ENCODE measurements at places on chromosomes 2 and 18.
A peak's percentile ranks its signal among the peaks of the same experiment; 100 is the strongest.

- DNase-seq, result no peak
Observed at GRCh38 chr2:215567504-215567903, 131.6 kb upstream of the FN1 start.

- DNase-seq, result peak; percentile 18
Observed at GRCh38 chr18:58290116-58290695, 246.2 kb downstream of the NEDD4L start.

- no peak for DNase-seq
Observed at GRCh38 chr2:105329561-105330495, at the start of gene TGFBRAP1. Gene TGFBRAP1 (minus strand): TSS chr2:105329735. CDS start chr2:105308301, 21,434 bp downstream.

DNA sequence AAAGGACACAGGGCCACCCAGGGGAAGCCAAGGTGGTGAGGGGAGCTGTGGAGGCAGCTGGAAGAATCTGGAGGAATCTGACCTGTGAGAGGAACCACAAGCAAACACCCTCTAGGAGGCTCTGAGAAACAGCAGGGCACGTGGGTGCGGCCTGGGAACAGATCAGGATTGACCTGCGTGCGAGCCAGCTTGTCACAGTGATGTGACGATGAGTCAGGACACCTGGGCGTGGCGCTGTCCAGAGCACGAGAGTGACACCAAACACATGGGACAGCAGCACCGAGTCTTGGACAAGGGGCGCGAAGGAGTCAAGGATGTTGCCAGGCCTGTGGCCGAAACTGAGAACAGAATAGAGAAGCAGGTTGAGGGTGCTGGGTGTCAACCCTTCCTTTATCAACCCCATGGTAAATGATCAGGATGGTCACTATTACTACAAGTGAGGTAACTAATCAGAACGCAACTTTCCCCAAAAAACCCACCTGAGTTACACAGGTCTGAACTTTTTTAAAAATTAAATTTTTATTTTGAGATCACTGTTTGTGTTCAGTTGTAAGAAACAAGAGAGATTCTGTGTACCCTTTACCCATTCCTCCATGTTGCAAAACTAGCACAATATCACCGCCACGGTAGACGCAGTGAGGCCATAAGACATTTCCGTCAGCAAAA, 637 bp upstream of the SFT2D3 start:
- no peak for DNase-seq

DNA sequence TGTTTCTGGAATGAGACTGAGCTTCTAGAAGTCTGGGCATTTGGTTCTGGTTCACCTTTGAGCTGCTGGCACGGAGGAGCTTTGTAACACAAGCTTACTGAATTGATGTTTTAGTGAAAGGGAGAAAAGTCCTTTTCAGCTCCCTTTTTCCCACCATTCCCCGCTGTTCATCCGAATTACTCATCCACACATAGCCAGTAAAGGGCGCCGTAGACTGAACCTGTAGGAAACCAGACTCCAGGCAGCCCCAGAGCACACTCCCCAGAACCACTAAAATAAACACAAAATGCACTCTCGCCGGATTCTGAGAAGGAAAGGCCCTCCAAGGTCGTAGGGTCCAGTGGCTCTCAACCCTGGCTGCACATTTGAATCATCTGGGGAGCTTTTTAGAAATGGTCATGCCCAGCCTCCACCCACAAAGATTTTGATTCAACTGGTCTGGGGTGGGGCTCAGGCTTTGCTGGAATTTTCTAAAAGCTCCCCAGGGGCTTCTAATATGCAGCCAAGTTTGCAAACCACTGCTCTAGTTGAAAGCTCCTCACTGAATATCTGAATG, 29.6 kb downstream of the TCF7L1 start:
- peak; percentile 39 for DNase-seq

DNA sequence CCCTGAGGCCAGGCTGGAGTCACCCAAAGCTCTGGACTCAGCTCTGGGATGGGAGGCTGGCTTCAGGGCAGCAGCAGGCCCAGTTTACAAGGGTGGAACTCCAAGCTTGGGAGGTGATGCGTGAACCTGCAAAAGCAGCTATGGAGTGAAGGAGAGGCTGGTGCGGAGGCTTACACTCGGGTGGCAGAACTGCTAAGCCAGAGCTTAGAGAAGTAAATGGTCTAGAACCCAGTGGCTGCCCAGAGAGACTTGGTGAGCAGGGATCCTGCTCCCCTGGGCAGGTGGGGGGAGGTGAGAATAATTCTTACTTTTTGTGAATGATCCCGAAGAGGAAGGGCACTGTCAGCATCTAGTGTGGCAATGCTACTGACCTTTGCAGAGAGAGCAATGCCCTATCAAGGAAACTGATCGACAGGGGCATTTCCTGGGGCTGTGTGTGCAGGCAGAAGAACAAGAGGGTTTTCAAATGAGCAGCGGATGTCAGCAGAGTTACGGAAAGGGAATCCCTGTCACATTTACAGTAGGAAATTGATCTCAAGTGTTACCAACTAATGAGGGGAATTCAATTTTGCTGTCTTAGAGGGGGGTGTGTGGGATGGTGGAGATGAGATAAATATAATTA, 80.4 kb downstream of the TGFA start:
- no peak for DNase-seq

DNA sequence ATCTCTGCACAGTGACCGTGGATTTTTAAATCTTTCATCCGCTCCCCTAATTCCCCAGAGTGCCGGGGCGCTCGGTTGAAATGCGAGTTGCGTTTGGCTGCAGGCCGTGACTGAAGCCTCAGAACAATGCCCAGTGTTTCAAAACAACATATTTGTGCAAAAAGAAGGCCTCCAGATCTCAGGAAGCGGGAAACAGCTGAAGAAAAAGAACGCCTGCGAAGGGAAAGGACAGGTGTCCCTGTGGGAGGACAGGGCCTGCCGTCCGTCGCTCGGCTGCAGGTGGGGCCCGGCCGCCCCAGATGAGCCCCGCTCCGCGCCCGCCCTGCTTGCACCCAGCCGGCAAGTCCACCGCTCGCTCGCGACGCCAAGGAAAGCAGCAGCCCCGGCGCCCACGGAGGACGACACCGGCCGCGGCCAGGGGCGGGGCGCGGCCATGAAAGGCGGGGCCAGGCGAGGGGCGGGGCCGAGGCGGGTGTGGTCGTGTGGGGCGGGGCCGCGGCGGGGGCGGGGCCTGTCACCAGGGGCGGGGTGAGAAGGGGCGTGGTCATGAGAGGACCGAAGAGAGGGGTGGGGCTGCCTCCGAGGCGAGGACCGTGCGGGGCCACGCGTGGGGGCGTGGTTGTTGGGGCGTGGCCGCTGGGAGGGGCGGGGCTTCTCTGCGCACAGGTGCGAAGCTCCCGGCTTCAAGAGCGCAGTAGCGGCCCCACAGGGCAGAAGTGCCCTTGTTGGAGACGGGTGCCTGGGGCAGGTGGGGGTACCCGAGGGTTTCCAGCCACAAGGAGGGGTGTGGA, 17.6 kb upstream of the BOK start:
- DNase-seq, result no peak

DNA sequence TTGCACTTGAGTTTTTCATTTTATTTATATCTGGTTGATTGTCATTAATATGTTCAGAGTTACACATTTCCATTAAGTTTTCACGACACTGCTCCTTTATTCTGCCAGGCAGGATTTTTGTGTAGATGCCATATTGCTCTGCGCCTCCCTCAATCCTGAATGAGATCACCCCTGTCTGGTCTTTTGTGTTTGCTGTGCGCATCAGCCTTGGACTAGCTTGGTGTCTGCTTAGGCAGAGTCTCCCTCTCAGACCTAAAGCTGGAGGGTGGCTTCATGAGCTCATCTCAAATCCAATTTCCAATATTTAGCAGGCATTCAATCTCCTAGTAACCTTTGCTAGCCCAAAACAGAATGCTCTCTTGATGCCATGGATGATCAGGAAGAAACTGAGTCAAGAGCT, 137.4 kb downstream of the SMAD7 start:
- no peak for DNase-seq

DNA sequence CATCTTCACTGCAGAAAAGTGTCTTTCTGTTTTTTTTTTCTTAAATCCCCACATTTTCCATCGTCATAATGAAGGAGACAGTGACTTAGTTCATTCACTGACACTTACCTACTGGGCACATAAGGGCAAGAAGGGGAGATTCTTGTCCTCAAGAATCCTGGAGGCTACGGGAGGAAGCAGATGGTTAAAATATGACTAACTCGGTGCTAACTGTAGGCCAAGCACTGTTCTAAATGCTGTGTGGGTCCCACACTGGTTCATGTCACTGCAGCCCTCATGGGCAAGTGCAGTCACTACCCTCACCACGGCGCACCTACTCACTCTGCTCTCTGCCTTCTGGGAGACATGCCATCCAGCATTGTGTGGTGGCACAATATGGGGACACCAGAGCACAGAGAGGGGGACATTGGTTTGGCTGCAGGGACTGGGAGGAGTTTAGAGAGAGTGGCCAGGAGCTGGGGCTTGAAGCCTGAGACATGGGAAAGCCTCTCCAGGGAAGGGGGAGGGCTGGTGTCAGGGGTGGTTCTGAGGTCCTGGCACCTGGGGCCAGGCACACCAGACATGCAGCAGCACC, 305.2 kb downstream of the MYCN start:
- DNase-seq, result no peak

DNA sequence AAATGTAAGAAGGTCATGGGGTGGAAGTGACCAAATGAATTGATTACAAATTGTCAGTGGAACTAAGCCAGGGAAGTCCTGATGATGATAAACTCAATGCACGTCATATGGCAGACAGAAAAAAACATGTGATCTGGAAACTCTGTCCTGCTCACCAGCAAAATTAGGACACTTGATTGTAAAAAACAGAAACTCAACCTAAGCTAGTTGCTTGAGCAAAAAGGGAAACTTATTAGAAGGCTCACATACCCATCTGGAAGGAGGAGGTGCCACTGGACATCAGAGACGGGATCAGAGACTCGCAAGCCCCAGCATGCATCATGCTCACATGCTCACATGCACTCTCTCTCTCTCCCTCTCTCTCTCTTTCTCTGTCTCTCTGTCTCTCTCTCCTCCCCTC, 96.8 kb downstream of the SP3 start:
- no peak for DNase-seq

GRCh38 chr2:215615803-215616174, 179.9 kb upstream of the FN1 start:
- no peak for DNase-seq

DNA sequence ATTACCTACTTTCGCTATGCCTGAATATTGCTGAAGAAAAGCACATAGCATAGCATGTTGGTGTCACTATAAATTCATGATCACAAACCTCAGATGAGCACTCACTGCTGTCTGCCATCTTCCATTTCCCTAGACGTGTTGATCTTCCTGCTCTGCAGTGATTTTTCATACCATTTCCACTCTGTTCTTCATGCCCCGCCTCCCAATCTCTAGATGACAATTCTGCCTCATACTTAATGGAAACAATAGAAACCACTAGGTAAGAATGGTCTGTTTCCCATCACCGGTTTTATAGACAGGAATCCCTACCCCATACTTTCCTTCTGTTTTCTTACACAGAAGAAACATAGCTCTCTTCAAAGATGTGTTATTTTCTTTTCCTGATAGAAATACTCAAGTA, 63.8 kb downstream of the PIK3C3 start:
- DNase-seq, result no peak

GRCh38 chr2:20188851-20189250, 36.1 kb downstream of the SDC1 start:
- no peak for DNase-seq

- peak; percentile 66 for DNase-seq
Observed at GRCh38 chr2:120820263-120820952, 84.7 kb downstream of the GLI2 start.

DNA sequence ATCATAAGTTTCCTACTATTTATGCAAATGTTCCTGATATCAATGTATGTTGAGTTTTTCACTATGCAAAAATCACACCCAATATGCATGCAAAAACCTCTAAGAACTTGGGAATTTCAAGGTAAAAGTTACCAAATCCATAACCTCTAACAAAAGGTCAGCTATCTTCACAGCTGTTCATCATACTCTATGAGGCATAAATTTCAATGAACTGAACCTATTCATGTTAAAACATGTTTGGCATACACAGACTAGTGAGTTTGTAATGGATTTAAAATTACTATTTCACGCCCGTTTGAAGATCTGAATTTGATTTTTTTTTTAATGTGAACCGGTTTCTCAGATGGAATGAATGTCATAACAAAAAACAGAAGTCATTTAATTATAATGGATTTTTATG, 100.2 kb downstream of the ATAD2B start:
- DNase-seq, result no peak

GRCh38 chr2:53512071-53512826, 255.4 kb upstream of the CHAC2 start:
- DNase-seq, result peak; percentile 59

GRCh38 chr2:46001741-46002506, 295.3 kb upstream of the EPAS1 start:
- DNase-seq, result peak; percentile 84

- no peak for DNase-seq
Observed at GRCh38 chr2:98935111-98935770, 784 bp downstream of the CRACDL start.

DNA sequence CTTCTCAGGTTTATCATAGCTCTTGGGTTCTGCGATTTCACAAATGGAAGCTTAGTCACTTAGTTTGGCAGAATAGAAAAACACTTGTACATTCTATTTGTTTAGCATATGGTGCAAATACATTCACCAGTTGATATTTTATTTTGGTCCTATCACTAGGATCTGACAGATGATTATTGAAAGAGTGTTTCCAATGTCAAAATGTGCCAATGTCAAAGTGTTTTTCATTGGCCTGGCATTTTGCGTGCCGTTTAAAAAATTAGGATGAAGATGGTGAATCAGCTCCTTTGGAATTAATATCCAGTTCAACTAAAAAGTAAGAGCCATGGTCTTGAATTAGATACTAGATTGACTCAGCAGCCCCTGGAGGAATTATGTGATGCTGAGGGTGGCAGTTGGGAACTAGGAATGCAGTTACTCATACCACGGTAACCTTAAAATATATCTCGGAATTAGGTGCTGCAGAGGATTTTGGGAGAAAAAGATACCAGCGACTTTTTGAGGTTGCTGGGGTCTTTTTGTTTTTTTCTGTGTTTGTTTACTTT, 87.0 kb downstream of the SPHKAP start:
- no peak for DNase-seq

GRCh38 chr2:54084600-54084999, 30.8 kb upstream of the ACYP2 start:
- no peak for DNase-seq

GRCh38 chr2:7594211-7594610, 677.0 kb downstream of the RNF144A start:
- no peak for DNase-seq

DNA sequence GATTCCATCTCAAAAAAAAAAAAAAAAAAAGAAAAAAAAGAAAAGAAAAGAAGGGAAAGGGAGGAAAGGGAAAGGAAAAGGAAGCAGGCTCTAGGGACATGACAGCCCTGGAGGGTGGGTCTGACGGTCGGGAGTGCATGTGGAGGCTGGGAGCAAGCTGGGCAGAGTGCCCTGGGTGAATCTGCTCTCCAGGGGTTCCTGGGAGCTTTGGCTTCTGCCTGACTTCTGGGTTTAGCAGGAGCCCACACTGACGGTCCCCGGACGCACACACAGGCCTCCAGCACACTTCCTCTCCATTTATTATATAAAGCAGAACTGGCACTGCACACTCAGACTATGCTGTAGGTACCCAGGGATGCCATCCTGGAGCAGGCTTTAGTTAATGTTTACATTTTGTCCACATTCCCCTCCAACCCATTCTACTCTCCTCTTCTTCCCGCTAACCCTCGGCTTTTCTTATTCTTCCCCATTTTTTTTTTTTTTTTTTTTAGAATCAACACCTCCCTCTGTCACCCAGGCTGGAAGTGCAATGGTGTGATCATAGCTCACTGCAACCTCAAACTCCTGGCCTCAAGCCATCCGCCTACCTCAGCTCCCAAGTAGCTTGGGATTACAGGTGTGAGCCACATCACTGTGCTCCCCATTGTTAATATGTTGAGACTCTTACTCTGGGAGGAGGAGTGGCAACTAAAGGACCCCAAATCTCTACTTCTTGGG, 151.1 kb upstream of the SLC1A4 start:
- no peak for DNase-seq

Data from AG04450 (cell line).